ENCODE measurements at places on chromosomes 7 and 10.

DNA sequence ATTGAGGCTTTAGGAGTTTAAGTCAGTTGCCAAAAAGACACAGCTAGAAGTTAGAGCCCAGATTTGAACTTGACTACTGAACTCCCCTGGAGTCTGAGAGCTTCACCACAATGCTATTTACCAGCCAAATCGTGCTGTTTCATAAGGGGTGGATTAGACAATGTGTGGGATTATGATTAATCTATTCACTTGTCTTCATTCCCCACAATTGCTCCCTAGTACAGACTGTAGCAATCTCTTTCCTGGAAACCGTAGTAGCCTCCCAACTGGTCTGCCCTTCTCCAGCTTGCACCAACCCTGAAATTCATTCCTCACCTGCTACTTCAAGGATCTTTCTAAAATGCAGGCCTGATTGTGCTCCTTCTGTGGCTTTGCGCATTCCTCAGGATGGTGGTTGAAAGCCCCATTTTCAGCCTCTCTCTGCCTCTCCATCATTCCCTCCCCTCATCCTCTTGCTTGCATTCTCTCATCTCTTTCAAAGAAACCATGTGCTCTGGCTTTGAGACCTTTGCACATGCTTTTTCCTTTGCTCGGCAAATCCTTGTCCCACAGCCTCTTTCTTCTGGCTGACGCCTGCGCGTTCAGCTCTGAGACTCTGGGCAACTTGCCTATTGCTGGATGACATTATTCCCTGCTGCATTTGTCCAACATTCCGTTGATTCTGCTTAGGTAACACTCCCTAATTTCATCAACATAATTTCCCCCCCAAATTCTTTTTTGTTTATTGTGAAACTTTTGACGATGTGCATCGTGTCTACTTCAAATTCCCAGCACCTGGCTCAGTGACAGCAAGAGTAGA lies 145.1 kb downstream of the ADRA2A start:
- DNase-seq: no peak

GRCh38 chr7:121366852-121367431 lies 29.2 kb downstream of the FAM3C start:
- peak; percentile 45 for DNase-seq

DNA sequence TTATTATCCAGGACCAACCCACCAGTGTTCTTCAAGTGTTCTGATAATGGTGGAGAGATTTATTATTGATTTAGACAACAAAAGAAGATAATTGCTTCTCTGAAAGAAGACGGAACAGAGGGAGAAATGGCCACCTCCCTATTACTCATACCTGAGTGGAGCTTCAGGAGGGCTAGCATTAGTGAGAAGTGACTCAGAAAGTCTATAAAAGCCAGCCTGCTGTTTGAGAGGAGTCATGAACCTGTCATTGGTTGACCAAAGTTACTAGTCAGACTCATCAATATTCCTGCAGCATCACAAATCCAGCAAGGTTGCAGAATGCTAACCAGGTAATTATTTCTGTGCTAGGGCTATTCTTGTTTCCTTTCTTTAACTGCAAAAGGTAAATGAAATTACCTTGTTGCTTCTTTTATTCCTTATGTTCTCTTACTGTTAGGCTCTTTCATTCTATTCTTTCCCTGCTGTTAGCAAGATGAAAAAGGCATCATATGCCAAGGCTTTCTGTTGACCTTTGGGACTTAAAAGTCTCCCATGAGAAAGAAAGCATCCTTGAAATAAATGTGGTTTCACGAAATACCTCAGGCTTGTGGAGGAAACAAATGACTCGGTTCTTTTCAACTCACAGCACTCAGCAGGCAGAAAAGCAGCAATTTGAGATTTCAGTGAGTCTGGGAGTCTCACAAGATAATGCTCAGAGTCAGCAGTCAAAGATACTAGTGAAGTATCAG lies 256.4 kb upstream of the PHYHIPL start:
- no peak for DNase-seq

DNA sequence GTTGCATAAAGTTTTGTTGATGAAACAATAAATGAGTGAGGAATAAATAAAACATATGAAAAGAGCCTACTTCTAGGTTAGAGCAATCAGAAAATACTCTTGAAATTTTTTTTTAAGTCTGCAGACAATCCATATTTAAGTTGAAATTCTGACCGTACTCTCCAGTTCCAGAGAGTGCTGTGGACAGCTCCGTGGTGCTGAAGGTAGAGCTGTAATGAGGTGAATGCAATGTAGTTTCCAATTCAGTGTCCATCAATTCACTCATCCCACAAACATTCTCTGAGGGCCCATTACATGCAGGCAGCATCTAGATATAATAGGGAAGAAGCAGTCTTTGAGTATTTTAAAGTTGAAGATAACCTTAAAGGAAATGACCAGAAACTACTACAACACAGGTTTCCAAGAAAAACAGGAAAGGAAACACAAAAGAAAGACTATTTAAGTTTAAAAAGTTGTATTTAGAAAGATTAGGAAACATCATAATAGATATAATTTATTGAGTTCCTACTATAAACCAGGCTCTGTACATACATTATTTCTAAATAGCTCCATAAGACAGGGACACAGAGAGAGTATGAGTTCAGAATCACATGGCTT lies 44.0 kb upstream of the CRTAC1 start:
- no peak for DNase-seq

DNA sequence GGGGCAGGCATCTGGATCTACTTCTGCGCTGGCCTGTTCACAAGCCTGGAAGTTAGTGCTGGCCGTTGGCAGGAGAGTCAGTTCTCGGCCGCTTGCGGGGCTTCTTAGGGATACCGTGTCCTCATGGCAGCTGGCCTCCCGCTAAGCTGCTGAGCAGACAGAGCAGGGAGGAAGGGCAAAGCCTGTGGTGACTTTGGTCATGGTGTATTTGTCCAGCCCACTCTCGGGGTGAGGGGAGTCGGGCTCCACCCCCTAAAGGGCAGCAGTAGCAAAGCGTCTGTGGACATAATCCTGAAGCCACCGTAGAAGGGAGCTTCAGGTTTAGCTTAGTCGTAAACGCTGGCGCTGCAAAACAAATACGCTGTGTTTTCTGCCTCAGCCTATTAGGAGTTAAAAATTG lies 12.2 kb downstream of the UBE3C start:
- DNase-seq: no peak

DNA sequence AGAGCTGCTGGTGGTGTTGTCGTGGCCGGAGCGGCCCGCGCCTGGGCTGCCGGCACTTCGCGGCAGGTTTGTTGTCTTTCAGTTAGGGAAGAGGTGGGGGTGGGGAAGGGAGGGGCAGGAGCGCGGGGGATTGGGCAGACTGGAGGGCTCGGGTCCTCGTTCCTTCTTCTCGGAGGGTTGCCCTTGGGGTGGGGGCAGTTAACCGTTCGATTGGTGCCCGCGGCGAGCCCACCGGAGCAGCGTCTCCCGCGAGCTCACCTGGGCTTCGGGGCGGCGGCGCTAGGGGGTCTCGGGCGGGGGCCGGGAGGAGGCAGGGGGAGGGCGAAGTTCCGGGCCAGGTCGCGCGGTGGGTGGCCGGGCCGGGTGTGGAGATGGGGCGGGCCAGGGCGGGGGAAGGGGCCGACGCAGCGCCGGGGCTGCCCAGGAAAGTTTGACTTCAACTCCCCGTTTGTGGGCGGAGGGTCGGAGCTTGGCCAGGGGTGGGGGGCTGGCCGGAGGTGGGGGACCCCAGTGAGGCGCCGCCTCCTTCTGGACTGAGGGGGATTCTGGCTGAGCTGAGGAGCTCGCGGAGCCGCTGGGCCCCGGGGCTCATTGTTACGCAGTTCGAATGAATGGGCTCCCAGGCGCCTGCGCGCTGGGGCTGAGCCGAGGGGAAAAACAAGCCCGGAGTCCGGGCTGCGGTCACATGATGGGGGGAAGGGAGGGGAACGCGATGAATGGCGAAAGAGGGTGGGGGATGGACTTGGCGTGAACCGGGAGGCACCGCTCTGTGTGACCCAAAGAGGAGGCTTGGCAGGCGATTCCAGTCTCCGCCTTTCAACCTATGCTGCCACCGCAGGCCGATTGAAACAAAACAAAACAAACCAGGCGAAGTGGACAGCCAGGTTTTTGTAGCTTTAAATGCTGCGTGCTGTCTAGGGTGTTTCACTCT lies 582 bp downstream of the HBP1 start:
- peak; percentile 92 for DNase-seq

GRCh38 chr10:118800920-118801319 lies 46.1 kb upstream of the CACUL1 start:
- DNase-seq: no peak

- no peak for DNase-seq
These were observed 49.6 kb downstream of the INPP5A start for GRCh38 chr10:132587175-132587574.

GRCh38 chr7:91345449-91345848 lies 81.2 kb downstream of the FZD1 start:
- DNase-seq: no peak

All from activated CD4-positive, alpha-beta T cell treated with anti-CD3 and anti-CD28 coated beads, Interleukin-2, Interleukin-4, amounts not matched to agents 100 ng/mL and 50 ng/mL, durations not matched to agents 16 hours and 8 hours (primary cell).